ENCODE measurements at places on chromosomes 5 and 9. TPM values are rescaled to one million over a fixed set of nuclear protein-coding genes. Genes with fewer than 3 reads are reported as not detected.

Gene SPATA31D4
- total RNA-seq, result not detected

Gene SLC6A7
- total RNA-seq, result not detected

Gene ADAMTS12
- 0.46 TPM for total RNA-seq

Gene ENTPD2
- total RNA-seq, result not detected

Gene SHLD3
- total RNA-seq, result 8.1 TPM

Gene CYLC2
- not detected for total RNA-seq

Gene CD14
- total RNA-seq, result 1.2 TPM

Gene GARIN3
- total RNA-seq, result not detected

Gene PCDHGA12
- 5.2 TPM for total RNA-seq

Gene TMOD1
- total RNA-seq, result 1.9 TPM

Gene AJM1
- 0.61 TPM for total RNA-seq

Gene PPWD1
- 52.3 TPM for total RNA-seq

Gene PITX1
- 0.32 TPM for total RNA-seq

Gene DTWD2
- total RNA-seq, result 1.6 TPM

Gene PRRX2
- not detected for total RNA-seq

Gene ADAMTSL2
- under 0.01 TPM for total RNA-seq

Gene DMRTA1
- total RNA-seq, result 0.32 TPM

Gene TMC1
- total RNA-seq, result 1.6 TPM

Gene CDX1
- not detected for total RNA-seq

Gene CHSY3
- 21.9 TPM for total RNA-seq

Gene SPOCK1
- 85.6 TPM for total RNA-seq

Gene TERT
- total RNA-seq, result not detected

Gene TMEM8B
- under 0.01 TPM for total RNA-seq

Gene CDHR2
- total RNA-seq, result not detected

Gene GPR150
- 0.30 TPM for total RNA-seq

Gene PLAC8L1
- not detected for total RNA-seq

Gene SLC22A5
- 2.9 TPM for total RNA-seq

Gene GAPT
- total RNA-seq, result not detected

Gene NSMF
- total RNA-seq, result 19.0 TPM

Gene CLIC3
- not detected for total RNA-seq

Gene CDC20B
- under 0.01 TPM for total RNA-seq

Gene HMCN2
- total RNA-seq, result 0.15 TPM

Gene RNF208
- total RNA-seq, result not detected

Gene AK1
- total RNA-seq, result 43.5 TPM

Gene PTGER4
- 56.5 TPM for total RNA-seq

Gene WDR38
- not detected for total RNA-seq

Gene ZNF474
- not detected for total RNA-seq

Gene FAM81B
- total RNA-seq, result not detected

Gene ANGPTL2
- 8.4 TPM for total RNA-seq

Gene NDUFS6
- total RNA-seq, result 47.3 TPM

Gene ROPN1L
- total RNA-seq, result 0.32 TPM

Gene ARHGEF37
- 4.9 TPM for total RNA-seq

Gene FOXD4L6
- not detected for total RNA-seq

Gene GRM6
- total RNA-seq, result not detected

Gene PLPP7
- total RNA-seq, result 0.46 TPM

Gene ENTREP1
- total RNA-seq, result 1.6 TPM

Gene IFNA17
- total RNA-seq, result not detected
